SJSA1 (cell line): ENCODE measurements at places on chromosomes 1 and 21.
A peak's percentile ranks its signal among the peaks of the same experiment; 100 is the strongest.

- DNase-seq, result no peak
Observed at GRCh38 chr1:99825098-99825497, 25.1 kb upstream of the AGL start.

- DNase-seq, result no peak
Observed at GRCh38 chr1:228009828-228010775, 3.3 kb downstream of the WNT3A start.

DNA sequence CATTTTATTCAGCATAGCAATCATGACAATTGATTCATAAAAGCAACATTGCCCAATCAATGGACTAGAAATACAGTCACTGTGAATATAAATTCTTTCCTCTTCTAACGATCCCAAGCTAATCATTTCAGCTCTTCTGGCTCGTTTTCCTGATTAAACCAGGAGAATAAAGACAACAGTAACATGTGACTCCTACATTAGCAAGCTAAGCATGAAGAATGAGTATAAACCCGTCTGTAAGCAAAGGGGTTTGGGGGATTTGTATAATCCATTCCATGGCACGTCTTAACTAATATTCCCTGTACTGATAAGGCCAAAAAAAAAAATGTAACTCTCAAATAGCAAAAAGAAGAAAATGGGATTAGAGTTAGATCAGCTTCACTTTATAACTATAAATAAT lies 21.6 kb downstream of the IRF2BP2 start:
- DNase-seq, result no peak

DNA sequence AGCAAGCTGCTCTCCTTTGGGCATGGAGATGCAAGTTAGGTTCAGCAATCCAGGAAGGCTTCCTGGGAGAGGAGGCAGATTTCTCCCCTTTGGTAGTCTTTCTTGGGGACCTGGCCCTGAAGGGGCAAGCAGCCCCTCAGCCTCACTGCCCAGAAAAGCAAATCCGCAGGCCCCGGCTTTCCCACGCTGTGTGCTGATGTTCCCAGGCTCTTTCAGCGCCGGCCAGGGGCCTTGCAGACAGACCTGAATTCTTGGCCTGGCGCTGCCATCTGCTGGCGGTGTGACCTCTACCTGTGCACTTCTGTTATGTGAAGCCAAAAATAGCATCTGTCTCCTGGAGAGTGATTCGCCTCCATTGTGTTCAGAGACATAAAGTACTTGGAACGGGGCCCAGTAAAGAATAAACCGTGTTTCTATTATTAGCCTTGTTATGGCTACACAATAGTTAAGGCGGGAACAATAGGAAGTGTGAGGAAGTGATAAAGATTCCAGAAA lies 64.8 kb downstream of the ALPL start:
- DNase-seq, result peak; percentile 97

DNA sequence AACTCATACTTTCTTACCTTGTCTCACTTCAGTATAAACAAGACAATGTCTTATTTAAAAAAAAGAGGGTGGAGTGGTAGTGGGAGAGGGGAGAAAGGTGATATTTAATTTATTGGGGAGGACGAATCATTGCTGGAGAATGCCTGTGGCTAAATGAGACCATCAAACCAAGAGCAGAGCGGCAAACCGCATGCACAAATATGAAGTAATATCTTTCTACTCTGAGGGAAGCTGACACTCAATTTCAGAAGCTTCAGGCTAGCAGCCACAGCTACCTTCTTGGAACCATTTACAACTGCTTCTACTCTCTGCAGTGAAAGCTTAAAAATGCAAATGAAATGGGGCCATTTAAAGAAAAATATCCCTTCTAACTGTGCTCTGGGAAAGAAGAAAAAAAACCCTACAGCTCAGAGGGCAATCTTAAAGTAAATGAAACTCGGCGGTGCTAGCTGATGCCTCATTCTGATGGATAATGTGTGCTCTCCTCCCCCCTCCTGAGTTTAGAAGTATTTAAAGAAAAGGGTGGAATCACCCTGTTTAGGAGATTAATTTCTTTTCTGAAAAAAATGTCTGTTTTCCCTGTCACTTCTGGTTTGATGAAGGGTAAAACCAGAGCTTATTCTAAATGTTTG lies 178.2 kb upstream of the CAMK1G start:
- DNase-seq, result no peak

GRCh38 chr21:33015756-33016155 lies 10.0 kb upstream of the OLIG2 start:
- DNase-seq, result no peak

GRCh38 chr1:203082571-203083462 lies 3.0 kb downstream of the MYOG start:
- DNase-seq, result no peak

GRCh38 chr1:8435569-8436071 lies 117.7 kb downstream of the SLC45A1 start:
- no peak for DNase-seq
